ENCODE measurements at places on chromosomes 5 and 9.

- peaks cover 5% of the 10 kb centered on the region for H3K36me3 ChIP-seq
- H3K4me1 ChIP-seq, result no peaks in the 10 kb centered on the region
- no peak for DNase-seq
- H3K27ac ChIP-seq, result no peak overlapping the region
- no peak overlapping the region for H3K4me3 ChIP-seq
These were observed 282.6 kb downstream of the ELAVL2 start for GRCh38 chr9:23543419-23543818.

DNA sequence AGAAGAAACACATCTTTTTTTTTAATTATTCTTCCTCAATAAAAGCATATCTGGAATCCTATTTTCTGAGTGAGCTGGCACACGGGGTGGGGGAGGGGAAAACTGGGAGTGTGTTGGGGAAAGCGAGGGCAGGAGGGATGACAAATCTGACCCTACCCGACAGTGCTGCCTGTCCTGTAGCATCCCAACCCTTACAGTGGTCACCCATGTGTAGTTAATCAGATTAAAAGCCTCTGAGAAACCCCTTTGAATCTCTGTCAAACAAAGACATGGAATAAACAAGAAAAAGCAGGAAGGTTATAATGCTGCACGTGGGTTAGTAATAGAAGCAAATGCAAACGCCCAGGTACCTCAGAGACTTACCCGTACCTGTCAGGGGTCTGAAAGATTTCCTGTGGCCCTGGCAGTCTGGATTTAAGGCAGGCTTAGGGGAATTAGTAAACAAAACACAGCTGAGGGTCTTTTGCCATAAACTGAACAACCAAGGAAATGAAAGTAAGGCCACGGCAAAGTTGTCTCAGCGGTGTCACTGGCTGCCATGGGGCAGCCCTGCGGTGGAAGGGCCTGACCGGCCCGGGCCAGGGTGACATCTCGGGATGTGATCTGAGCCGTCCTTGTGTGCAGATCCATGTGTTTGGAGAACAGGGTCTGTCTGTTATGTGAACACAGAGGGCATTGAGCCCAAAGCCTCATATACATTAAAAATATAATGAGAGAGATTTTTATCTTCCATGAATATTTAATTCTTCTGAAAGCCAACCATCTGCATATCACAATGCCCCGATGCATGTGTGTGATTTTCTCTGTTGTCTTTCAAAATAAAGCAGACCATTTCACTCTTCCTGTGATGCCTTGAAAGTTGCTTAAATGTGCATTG lies 308.2 kb downstream of the ZNF608 start:
- H3K4me3 ChIP-seq, result no peak overlapping the region
- H3K4me1 ChIP-seq, result no peaks in the 10 kb centered on the region
- DNase-seq, result no peak

- H3K36me3 ChIP-seq, result peaks cover 2% of the 10 kb centered on the region
- H3K4me1 ChIP-seq, result no peaks in the 10 kb centered on the region
- DNase-seq, result no peak
These were observed 82.8 kb downstream of the CRB2 start for GRCh38 chr9:123438821-123439220.

DNA sequence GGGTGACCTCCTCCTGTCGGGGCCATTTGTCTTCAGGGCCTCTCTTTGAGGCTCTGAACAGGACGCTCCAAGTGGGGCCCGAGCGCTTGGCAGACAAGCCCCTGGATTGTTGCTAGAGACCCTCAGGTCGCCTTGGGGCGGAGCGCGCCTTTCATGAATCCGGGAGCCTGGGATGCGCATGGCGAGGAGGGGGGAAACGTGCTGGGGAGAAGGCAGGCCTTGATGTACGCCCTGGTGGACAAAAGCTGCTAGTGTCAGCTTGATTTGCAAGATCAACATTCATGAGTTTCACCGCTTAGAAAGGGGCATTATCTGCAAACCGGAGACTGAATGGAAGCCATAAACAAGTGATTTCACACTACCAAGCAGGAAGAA lies 226.3 kb downstream of the SMARCA2 start:
- peaks cover 19% of the 10 kb centered on the region for H3K4me1 ChIP-seq
- no peak for DNase-seq
- no peak overlapping the region for H3K27ac ChIP-seq
- H3K36me3 ChIP-seq, result no peaks in the 10 kb centered on the region
- H3K27me3 ChIP-seq, result peaks cover 34% of the 10 kb centered on the region
